Inflammatory macrophage (primary cell): ENCODE measurements at places on chromosomes 16 and 17.
A peak's percentile ranks its signal among the peaks of the same experiment; 100 is the strongest.

- DNase-seq = no peak
Observed at GRCh38 chr17:17303847-17304490, 796 bp downstream of the NT5M start.

GRCh38 chr17:4599505-4600281 is 15.4 kb downstream of the SMTNL2 start:
- DNase-seq = no peak

GRCh38 chr17:5913032-5913531 is 157.1 kb upstream of the WSCD1 start:
- DNase-seq = no peak

- peak; percentile 39 for DNase-seq
Observed at GRCh38 chr16:67170168-67170948, at the start of gene NOL3. Gene NOL3, plus strand, starts transcription at chr16:67170538.

DNA sequence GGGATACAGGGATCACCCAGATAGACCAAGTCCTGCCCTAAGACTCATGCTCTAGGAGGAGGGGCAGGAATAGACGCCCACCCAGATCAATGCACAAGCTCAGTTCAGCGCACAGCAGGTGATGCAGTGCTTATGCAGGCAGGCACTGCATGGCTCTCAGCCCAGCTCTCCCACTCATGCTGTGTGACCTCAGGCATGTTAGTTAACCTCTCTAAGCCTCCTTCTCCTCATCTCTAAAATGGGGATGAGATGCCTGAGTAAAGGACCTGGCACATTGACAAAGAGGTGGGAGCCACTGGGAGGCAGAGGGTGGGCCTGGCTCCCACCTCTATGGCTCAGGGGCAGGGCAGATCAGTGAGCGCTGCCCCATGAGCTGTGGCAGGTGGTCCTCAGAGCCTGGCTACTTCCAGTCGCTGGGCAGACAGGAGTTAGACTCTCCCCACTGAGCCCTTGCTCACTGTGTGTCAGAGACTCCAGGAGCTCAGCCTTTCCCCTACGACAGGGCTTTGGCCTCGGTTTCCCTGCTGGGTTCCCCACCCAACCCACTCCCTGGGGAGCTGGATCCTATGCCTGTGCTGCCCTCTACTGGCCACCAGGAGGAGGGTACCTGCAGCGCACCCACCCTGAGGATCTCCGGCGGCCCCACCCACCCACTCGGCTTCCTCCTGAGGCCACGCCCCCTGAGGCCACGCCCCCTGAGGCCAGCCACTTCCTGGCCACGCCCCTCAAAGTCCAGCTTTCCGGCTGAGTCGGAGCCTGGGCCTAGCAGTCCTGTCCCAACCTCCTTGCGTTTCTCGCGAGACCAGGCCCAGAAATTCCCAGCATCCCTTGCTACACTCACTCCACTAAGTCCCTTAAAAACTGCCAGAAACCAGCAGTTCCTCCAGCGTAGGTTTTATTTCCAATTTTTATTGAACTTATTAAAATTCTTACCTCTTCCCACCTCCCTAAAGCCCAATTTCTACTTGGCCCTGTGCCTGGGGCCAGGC is 196.1 kb downstream of the GSG1L start:
- peak; percentile 76 for DNase-seq

- no peak for DNase-seq
Observed at GRCh38 chr16:72894293-72895151, 153.4 kb downstream of the ZFHX3 start.

DNA sequence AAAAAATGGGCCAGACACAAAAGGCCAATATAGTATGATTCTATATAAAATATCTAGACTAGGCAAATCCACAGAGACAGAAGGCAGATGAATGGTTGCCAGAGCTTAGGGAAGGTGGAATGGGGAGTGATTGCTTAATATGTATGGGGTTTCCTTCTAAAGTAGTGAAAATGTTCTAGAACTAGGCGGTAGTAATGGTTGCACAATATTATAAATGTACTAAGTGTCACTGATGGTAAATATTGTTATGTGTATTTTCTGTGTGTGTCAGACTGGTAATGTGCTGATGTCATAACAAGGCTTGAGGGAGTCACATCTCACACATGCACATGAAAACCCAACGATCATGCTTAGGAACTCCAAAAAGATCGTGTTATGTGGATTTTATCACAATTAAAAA is 106.9 kb upstream of the SIAH1 start:
- DNase-seq = peak; percentile 62

DNA sequence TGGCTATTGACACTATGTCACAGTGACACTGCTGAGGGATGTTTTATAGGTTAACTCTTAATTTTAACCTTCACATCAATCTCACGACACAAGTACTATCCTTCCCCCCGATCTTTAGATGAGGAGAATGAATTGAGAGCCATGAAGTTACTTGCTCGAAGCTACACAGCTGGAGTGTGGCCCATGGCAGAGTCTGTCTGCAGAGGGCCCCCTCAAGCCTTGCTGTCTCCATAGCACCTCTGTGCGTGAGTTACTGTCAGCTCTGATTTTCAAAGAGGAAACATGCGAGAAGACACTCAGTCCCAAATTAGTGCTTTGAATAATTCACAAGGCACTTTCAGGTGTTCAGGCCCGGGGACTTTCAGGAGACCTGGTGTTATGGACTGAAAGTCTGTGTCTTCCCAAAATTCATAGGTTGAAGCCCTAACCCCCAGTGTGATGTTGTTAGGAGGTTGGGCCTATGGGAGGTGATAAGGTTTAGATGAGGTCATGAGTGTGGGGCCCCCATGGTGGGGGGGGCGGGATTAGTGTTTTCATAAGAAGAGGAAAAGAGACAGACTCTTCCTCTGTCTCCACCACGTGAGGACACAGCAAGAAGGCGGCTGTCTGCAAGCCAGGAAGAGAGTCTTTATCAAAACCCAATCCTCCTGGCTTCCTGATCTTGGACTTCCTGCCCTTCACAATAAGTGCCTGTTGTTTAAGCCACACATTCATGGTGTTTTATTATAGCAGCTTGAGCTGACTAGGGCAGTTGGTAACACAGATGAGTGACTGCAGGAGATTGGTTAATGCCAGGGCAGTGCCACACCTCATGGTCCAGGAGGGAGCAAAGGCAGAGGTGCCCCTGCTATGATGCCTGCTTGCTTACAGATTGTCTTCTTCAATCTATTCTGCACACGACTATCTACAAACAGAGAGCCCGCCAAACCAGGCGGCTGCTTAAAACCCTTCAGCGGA is 281.8 kb downstream of the HAPSTR1 start:
- DNase-seq = no peak

DNA sequence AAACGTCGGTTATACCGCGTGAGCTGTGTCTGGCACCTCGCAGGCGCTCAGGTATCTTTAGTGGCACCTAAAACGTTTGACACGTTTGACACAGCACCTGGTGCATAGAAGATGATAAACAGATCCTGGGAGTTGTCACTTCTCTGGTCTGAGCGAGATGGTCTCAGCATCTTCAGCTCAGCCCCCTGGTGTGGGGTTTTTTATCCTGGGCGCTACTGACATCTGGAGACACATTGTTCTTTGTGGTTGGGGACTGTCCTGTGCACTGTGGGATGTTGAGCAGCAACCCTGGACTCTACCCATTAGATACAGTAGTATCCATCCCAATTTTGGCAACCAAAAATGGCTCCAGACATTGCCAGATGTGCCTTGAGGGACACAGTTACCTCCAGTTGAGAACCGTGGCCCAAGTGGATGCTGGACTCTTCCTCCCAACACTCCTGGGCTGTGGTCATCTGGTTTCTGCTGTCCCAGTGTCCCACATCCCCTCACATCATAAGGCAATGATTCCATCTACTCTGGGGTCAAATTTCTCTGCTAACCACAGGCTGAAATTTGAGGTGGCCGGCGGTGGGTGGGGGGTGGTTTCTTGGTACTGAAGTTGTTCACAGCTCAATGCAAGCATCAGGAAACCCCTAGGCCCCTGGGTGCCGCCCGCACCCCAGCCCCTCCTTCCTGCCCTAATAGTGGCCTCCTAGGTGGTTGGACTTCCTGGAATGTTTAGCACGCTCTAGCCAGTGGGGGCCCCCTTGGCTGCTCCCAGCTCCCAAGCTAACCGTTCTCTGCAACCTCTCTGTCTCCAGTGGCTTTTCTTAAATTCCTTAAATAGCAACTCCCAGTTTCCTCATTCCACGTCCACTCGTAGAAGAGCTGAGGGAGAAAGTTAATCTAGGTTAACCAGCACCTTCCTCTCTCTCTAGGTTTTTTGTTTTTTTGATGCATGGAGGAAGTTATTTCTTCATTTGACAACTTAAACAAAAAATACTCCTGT is 124.8 kb downstream of the ABCC1 start:
- peak; percentile 51 for DNase-seq

DNA sequence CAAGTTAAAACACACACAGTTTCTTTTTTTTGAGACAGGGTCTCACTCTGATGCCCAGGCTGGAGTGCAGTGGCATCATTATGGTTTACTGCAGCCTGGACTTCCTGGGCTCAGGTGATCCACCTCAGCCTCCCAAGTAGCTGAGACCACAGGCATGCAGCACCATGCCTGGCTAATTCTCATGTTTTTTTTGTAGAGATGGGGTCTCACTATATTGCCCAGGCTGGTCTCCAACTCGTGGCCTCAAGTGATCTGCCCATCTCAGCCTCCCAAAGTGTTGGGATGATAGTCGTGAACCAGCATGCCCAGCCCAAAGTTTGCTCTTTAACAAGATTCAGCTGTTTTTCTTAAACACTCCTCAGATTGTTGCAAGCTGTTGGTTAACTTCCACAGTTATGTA is 39.0 kb downstream of the PRPSAP2 start:
- no peak for DNase-seq

- DNase-seq = no peak
Observed at GRCh38 chr16:48846277-48846676, 236.3 kb upstream of the N4BP1 start.

DNA sequence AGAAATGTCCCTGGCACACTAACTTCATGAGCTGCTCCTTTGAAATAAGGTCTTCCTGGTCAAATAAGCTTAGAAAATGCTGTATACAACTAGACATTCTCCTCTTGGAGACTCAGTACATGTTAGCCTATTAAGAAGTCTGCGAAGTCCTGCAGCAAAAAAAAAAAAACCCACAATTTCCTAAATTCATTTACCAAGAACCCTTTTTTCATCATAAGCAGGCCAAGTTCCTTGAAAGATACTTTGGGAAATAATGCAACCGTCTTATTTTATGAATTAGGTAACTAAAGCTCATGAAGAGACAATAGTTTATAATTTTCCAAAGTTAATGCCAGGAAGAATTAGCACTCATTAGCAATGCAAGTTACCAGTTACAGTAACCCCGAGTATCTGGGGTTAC is 49.0 kb upstream of the HAS3 start:
- DNase-seq = peak; percentile 83
